ENCODE measurements at places on chromosomes 4 and X.

- no peak for DNase-seq
These were observed 616.8 kb downstream of the BCOR start for GRCh38 chrX:39480963-39481362.

DNA sequence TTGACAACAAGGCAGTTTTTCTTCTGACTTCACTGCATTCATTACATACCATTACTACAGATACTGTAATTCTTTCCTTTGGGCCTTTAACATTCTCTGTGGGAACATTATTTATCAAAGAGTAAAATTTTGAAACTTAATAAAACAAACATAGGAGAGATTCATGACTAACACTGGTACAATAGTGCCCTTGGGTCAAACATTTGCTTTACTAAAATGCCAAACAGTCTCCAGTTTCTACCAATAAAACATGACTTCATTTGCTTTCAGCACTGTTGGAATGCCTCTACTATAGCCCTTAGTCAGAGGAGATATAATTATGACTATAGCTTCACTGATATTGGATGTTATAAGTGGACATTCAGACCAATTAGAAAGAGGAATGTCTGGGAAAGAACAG, 481.5 kb downstream of the PACRGL start:
- DNase-seq = no peak

DNA sequence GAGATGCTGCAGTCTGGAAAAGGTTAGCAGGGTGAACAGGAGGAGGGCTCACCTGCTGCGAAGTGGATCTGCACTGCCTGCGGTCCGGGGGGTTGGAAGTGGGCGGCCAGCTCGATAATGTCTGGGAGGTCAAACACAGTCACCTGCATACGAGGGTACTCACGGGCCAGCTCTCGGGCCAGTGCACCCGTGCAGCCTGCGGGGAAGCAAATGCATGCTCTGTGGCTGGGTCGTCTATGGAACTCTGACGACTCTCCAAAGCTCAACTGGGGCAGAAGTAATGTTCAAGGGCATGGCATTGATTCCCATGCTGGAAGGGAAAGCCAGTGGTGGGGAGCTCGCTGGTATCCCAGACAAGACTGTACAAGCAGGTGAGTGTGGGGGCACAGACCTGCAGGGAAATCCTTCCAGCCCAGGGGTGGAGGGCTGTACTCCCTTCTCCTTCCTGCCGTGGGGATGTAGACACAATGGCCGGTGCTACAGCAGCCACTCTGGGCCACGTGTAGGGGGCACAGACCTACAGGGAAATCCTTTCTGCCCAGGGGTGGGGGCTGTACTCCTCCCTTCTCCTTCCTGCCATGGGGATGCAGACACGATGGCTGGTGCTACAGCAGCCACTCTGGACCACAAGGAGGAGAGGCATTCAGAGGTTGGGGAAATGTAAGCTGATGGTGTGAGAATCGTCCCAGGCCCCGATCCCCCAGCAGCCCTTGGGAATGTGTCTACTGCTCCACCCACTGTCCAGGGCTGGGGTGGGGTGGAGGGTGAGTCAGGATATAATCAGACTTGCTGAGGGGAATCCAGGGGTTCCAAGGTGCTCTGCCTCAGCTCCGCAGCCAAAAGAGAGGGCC, 26.2 kb upstream of the SLC25A6 start:
- DNase-seq = no peak

GRCh38 chrX:96982161-96982560, 98.5 kb downstream of the RPA4 start:
- no peak for DNase-seq

- DNase-seq = no peak
These were observed 4.3 kb upstream of the SHROOM3 start for GRCh38 chr4:76430519-76431388.

DNA sequence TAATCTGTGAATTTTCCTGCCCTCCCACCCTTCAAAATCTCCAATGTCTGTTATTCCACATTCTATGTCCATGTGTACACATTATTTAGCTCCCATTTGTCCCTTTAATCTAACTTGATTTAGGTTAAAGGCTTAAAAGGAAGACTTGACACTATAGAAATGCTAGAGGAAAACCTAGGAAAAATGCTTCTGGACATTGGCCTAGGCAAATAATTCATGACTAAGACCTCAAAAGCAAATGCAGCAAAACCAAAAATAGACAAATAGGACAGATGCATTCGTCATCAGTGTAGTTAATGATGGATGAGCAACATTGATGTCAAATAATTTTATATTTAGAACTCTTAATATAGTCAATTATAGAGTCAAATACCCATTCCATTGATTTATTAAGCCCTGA, 36.9 kb downstream of the INTU start:
- DNase-seq = no peak

GRCh38 chr4:168474660-168475320, 5.5 kb downstream of the DDX60L start:
- DNase-seq = no peak

- no peak for DNase-seq
These were observed 603.6 kb upstream of the DIPK2B start for GRCh38 chrX:45804276-45804675.

All from vagina (tissue), 2 donors.